ENCODE measurements at places on chromosomes 12 and 14. TPM values are rescaled to one million over a fixed set of nuclear protein-coding genes. Genes with fewer than 3 reads are reported as not detected.

The SLC6A15 gene
- 0.40 TPM for total RNA-seq

The MEG3 gene
- total RNA-seq, result 19.2 TPM

DNA sequence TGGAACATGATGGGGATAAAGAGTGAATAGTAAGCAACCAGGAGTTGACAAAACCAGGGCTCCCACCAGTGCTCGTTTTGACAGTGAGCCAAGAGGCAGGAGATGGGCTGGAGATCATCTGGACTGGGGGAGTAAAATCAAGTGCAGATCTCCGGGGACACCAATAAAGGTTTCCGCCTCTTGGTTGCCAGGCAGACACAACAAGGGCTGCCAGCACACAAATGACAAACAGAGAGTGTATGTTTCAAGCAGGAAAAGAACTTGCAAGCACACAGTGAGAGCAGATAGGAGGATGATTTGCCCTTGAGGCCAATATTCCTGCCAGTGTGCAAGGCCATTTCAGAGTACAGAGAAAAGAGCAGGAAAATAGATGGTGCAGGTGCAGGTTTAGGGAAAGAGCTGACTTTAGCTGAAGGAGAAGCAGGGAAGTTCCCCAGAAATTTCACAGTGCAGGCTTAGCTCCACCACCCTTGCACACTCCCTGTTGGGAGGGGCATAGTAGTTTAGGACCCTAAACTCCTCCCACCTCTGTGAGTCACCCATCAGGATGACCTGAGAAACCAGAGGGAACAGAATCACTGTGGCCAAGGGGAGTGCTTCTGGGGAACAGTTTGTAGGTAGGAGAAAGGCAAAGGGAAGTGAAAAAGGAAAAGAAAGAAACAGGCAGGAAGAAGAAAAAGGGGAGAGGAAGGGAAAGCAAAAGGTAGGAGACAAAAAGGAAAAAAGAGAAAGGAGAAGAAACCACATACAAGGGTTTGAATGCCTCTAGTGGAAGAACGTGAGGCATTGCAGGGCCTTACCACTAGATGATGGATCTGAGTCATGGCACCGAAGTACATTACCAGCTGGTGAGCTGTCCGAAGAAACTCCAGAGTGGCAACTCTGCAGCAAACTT, 404.4 kb downstream of the SLC6A15 start:
- no peaks in the 10 kb centered on the region for H3K4me1 ChIP-seq
- no peak for DNase-seq
- no peak overlapping the region for H3K4me3 ChIP-seq
- H3K27ac ChIP-seq, result peak overlapping the region; percentile 35
- no peaks in the 10 kb centered on the region for H3K36me3 ChIP-seq

DNA sequence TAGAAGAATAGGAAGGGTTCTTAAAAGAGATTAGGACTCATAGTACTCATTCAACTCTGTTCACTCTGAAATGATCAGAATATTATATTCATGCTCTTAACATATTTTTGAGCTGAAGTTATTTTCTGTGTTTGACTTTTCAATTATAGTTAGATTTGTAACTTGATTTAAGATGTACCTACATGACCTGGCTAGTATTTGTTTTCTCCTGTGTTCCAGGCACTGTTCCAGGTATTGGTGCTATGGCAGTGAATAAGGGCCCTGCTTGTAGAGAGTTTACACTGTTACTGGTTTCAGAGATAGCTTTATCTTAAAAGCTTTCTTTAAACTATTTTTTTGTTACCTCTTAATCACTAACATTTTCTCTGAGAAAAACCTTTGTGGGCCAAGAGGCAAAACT, 19.1 kb upstream of the SLC17A8 start:
- no peak for DNase-seq
- peaks cover 58% of the 10 kb centered on the region for H3K36me3 ChIP-seq
- H3K27ac ChIP-seq, result no peak overlapping the region
- H3K27me3 ChIP-seq, result no peaks in the 10 kb centered on the region
- H3K4me3 ChIP-seq, result no peak overlapping the region

DNA sequence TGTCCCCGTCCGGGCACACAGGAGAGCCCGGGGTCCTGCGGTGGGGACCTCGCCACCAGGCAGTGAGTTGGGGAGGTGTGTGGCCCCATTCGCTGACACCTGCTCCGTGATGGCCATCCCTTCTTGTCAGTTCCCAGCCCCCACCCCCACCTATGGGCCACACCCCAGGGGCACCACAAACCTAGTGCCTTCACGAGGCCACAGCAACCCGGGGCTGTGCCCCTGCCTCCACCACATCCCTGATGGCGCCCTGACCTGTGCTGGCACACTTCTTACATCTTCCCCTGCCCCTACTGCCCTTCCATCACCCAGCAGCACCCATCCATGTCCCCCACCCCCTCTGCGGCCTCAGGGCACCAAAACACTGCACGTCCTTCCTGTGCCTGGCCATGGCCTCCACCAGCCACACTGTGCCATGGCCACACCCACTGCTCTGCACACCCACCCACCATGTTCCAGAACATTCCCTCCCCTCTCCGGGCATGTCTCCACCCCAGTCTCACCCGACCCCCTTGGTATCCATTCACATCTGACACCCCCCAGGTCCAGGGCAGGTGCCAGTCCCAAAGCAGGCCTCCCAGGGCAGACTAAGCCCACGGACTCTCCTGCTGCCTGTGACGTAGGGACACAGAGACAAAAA, 24.4 kb downstream of the JAG2 start:
- H3K27ac ChIP-seq, result no peak overlapping the region
- no peaks in the 10 kb centered on the region for H3K4me1 ChIP-seq
- peaks cover 17% of the 10 kb centered on the region for H3K36me3 ChIP-seq
- H3K27me3 ChIP-seq, result no peaks in the 10 kb centered on the region

DNA sequence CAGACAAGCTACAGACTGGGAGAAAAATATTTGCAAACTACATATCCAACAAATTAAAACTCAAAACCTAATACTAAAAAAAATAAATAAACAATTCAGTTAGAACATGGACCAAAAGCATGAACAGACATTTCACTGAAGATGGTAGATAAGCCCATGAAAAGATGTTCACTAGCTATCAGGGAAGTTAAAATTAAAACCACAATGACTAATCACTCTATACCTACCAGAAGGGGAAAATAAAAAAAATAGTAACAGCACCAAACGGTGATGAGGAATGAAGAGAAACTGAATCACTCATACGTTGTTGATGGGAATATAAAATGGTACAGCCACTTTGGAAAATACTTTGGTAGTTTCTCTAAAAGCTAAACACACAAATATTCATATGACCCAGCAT, 31.1 kb upstream of the DHRS7 start:
- H3K4me3 ChIP-seq, result no peak overlapping the region
- H3K4me1 ChIP-seq, result no peaks in the 10 kb centered on the region
- no peaks in the 10 kb centered on the region for H3K36me3 ChIP-seq

DNA sequence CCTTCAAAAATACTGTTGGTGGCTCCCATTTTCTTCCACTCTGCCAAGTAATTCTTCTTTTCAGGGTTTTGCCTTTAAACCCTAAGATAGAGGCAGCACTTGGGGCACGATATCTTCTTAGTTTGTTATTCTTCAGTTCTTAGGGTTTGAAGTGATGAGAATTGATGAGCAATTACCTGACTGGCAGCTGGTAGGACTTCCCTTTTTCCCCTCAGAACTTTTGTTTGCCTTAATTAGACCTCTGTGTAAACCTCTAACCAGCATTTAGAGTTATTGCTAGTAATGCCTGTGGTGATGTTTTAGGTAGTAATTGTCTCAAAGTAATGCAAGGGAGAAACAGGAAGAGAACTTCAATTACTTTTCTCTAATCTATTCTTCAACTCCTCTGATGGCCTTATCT, 683.5 kb downstream of the RPL10L start:
- no peak overlapping the region for H3K4me3 ChIP-seq
- no peaks in the 10 kb centered on the region for H3K4me1 ChIP-seq
- H3K36me3 ChIP-seq, result no peaks in the 10 kb centered on the region
- no peaks in the 10 kb centered on the region for H3K27me3 ChIP-seq
- H3K27ac ChIP-seq, result no peak overlapping the region

Measured in esophagus muscularis mucosa (tissue), 4 donors.